COLO829 (cell line): ENCODE measurements at places on chromosomes 5 and 9.

DNA sequence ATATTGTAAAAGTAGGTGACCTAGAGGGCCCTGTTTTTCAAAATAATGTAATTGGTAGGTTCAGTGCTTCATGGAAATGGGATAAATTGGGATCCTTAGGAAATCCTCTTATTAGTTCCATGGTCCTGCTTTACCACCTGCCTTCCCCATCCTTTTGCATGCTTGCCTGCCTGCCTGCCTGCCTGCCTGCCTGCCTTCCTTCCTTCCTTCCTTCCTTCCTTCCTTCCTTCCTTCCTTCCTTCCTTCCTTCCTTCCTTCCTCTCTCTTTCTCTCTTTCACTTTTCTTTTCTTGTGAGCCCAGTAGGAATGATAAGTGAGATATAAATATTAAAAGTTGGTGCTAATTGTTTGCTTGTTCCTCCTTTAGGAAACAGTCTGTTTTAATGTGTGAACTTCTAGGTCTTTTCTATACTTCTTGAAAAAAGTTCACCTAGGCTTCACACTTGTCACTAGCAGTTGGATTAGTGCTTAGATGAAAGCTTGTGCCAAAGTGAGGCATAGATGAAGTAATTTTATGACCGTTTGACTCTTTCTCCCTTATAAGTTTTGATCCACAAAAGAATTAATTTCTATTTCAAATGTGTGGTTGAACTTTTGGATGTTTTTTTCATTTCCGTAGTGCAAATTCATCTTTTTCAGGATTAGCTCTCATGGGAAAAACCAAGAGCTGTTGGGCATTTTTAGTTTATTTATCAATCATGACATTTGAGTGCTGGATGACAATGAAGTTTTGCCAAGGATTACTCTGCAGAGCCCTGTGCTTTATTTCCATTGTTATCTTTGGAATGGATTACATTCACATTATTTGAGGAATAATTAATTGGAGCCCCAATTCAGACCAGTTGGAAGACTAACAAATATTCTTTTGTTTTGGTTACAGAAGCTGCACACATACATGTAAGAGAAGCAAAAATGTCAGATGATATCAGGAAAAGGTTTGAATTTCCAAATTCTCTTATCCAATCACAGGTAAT lies 30.7 kb downstream of the FOCAD start:
- no peak for DNase-seq

GRCh38 chr9:28970241-28970654 lies 1397.0 kb upstream of the C9orf72 start:
- no peak for DNase-seq

- DNase-seq: no peak
These were observed 17.5 kb downstream of the PRKACG start for GRCh38 chr9:68996462-68996861.

DNA sequence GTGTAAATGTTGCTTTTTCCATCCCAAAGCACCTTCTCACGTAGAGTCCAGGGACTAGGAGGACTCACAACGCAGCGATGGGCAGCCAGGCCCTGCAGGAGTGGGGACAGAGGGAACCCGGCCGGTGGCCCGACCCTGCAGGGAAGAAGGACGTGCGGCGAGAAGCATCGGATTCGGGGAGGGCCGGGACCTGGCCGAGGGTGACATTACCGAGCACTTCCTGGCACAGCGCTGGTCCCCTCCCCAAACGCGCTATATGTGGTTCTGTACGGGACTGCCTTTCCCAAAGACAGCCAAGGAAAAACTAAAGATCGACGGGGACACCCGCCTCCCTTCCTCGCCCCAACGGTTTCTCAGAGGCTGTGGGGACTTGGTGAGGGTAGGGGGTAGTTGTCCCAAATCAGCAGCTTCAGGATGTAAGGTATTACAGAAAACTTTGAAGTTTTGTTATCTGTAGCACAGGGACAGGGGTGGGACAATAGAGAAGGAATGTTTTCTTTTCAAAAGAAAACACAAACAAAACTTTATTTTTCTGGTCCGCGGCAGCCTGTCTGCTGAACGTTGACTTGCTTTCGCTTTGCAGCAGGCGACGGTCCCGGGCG lies 887 bp upstream of the MAP3K1 start:
- DNase-seq: no peak

DNA sequence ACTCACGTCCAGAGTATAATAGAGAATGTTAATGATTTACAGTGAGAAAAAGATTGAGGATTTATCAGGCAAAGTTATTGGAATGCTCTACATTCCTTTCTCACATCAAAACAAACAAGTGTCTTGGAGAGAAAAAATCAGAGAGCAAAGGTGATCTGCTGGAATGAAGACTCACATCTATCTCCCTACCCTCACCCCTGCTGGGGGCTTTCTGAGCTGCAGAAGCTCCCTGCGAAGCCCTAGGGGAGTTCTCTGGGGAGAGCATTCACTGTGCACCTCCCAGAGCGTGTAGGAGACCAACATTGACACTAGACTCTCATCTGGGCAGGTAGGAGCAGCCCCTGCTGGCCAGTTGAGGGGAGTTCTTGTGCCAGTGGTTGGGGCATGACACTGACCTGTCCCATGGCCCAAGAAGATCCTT lies 76.6 kb upstream of the ADAMTS16 start:
- no peak for DNase-seq

DNA sequence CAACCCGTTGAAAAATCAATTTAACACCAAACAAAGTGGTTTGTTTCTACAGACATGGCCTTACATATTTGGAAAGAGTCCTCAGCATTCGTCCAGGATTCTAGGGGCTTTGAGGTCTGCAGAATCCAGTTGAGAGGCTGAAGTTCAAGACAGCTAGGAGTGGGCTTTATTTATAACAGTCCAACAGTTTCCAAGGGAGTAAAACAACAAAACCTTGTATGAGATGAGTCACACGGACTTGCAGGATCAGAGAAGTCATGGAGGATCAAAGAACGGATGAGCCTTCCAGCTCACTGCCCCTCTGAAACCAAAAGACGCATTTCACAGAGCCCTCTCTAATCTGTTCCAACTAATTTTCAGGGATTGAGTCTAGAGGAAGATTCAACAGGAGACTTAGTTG lies 11.1 kb upstream of the ESM1 start:
- DNase-seq: peak; percentile 9

DNA sequence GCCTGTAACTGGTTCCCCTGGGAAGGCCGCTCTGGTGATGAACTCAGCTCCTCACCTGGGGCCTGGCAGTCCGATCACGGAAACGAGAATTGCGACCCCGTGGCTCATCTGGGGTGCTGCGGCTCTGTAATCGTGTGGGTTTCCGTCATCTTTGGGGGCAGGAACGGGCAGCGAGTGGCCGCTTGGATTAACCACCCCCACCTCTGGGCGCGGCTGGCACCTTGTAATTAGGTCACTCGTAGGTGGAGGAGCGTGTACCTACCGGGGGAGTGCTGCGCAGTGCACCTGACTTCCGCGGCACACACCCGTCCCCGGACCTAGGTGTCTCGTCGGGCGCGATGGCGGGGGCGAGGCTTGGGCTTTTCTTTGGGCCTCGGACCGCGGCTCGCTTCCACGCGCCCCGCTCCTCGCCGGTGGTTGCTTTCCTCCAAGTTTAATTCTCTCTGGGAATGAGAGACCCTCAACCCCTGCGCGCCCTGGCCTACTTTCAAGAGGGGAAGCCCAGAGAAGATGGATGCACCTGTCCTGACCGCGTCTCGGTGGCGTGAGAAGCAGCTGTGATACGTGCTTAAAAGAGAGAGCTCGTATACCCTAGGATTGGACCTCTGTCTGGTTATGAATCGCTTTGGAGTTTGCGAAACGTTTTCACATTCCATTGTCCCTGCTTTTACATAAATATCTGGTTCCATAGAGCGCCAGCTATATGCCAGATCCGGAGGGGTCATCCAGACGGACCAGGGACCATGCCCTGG lies 744 bp upstream of the PPP2CA start:
- DNase-seq: no peak

DNA sequence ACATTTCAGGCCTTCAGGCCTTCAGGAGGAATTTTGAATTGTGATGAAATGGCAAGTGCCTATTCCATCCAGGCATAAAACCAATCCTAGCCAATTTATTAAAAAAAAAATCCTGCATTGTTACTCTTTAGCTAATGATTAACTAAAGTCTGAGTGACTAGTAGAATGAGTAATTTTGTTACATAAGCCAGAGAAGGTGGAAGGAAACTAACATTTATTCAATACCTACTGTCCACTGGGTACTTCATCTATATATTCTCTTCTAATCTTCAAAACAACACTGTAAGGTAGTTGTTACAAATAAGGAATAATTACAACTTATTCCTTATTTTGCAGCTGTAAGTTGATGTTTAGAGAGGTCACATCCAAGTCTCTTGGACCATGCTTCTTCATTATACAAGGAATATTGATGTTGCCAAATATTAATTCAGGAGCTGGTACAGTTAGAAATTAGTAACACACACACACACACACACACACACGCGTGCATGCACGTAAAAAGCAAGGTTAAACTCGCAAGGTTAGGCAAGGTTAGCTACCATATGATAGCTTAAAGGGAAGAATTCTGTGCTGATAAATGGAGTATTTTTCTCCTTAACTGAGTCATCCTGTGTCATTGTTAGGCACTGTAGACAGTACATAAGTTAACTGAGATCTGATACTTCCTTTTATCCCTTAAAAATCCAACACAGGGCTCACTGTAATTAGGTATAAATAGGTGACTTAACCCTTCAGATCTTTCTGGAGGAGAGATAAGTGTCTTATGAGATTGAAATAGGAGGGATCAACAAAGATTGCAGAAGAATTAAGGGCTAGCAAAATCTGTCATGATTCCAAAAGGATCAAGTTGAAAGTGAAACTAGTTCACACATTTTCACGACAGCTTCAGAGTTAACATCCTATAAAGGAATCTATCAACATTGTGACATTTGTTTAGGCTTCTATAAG lies 596.9 kb downstream of the PDE4D start:
- no peak for DNase-seq

GRCh38 chr5:53425687-53426511 lies 54.5 kb upstream of the FST start:
- peak; percentile 40 for DNase-seq

DNA sequence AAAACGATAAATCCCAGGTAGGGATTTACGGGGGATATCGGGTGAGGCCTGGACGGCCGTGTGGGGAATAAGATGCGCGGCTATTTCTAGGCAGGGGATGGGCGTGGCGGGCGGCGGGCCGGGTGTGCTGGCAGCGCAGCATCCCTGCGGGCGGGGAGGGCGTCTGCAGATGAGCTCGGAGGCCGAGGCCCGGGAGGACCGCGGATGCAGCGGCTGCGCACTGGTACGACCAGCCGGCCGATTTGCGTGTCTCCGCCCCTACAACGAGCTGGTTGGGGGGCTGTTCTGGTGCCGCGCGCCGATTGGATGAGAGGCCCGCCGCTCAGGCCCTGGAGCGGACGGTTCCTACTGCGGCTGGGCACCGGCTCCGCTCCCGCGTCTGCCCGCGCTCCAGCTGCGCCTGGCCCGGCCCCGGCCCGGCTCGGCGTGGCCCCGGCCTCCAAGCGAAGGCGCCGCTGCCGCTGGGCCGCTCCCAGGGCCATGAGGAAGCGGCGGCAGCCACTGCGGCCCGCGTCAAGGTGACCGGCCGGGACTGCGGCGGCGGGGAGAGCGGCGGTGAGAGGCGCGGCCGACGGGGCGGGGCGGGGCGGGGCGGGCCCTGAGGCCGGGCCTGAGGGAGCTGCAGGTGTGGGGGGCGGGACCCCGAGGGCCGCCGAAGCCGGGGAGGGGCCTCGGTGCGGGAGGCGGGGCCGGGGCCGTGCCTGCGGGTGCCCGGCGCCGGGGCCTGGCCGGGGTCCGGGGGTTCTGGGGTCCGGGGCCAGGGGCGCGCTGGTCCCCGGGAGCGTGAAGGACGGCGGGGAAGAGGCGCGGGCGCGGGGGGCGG lies at the start of gene RALGPS1:
TSS of gene RALGPS1 (plus strand) at position 325 of the 823 bp plus-strand sequence. CDS start 47,508 bp downstream, outside the sequence.
- DNase-seq: peak; percentile 92

DNA sequence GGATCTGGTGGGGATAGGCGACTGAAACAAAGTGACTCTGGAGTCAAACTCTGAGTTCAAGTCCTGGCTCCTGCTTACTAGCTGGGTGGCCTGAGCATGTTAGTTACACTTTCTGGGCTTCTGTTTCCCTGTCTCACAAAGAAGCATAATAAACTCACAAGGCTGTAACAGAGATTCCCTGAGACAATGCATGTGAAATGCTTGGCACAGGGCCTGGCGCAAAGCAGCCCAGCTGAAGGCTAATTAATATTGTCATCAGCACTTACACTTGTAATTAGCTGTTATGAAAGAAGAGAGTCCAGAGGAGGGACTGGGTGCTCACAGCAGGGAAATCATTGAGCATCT lies 64.1 kb upstream of the SPOCK1 start:
- no peak for DNase-seq

DNA sequence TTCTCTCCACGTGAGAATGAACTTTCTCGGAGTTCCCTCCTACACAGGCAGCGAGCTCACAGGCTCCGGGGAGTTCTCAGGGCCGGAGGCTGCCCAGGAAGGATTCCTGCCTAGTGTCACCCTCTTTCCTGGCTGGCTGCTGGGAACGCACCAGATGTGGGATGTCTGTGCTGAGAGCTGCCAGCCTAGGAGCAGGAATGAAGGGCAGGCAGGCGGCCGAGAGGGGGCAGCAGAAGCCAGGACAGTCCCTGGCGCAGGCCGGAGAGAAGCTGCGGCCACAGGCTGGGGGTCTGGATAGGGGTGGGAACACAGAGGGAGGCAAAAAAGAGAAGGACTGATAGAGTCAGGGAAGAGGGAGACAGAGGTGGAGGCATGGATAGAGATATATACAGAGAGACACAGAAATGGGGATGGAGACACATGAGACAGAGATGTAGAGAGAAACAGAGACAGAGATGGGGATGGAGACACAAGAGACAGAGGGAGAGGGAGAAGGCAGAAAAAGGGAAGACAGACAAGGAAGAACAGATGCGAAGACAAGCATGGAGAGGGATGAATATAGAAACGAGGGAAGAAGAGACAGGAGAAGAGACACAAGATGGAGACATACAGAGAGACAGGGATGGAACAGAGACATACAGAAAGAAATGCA lies 25.3 kb upstream of the ENHO start:
- peak; percentile 54 for DNase-seq
